ENCODE measurements at places on chromosomes 5 and 9.

DNA sequence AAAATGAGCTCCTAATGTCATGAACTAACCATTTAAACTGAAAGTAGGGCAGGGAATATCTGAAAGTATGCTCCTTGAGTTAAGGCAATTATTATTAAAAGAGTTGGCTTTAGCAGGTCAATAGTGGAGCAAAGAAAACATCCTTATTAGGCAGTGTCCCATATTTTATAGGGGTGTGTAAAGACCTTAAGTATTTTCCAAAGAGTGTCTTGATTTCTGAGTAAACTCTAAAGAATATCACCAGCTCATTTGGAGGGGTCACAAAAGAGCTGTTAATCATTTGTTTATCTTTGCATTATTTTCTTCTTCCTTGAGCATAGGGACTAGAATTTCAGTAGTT, 109.3 kb downstream of the MUSK start:
- no peak for DNase-seq

DNA sequence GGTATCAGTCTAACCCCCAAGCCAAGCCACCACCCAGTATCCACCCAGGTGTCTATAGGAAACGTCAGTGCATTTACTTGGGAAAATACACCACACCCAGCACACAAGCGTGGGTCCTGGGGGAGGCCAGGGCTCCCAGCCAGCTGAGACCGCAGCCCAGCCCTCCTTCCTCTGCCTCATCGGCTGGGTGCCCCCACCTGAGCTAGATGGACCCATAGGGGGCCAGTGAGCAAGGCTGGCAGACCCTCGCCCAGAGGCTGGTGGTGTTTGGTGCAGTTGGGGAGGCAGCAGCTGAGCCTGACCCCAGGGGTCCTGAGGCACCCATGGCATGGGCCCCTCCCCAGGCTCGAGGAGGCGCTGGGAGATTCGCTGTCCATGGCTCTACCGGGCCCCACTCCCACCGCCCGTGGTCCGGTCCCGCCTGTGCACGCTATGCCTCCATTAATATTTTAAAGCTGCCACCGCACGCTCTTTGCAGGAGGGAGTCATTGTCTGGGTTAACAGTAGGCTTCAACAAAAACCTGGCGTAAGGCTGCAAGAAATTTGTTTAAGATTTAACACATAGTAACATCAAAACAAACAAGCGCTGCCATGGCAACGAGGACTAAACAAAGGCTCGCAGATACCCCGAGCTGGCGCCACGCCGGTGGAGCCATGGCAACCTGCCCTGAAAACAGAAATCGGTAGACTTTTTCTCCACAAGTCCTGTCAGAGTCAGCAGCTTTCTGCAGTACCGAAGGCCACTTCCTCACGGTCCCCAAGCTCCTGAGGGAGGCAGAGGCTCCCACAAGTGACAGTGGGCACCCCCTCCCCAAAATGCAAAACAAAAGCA, 20.6 kb downstream of the TPPP start:
- peak; percentile 70 for DNase-seq

DNA sequence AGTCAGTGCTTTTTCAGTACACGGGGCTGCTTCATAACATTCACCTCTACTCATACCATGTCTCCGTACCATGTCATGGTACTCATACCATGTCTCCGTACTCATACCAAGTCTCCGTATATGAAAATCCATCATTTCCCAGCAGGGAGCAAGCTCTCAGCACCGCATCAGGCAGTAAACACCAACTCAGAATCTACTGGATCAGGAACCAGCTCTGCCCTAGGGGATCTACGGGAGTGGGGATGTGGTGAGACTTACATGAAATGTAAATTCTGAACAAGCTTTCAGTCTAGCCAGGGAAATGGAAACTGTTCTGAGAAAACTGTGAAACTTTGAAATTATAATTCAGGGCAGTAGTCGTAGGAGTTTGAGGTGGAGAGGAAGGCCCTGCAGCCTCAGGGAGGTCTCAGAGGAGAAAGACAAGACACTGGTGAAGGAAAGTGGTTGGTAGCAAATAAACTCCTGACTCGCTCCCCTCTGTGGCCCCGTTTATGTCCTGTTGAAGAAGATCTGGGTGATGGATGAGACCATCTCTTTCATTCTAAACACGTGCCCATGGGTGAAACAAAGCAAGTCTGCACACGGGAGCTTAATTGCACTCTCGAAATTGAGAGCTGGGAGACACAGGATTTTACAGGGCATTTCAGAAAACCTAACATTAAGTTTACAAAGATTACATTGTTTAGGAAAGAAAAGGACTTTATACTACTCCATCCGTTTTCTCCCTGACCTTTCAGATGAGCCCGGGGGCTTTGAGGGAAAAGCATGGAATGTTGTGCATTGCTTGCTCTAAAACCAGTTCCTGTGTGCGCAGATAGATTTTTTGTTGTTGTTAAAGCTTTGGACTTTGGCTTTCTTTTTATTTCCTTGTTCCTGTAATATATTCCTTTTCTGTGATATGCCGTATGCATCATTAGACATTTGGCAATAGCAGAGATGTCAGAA, 26.8 kb downstream of the ACTBL2 start:
- DNase-seq, result no peak

DNA sequence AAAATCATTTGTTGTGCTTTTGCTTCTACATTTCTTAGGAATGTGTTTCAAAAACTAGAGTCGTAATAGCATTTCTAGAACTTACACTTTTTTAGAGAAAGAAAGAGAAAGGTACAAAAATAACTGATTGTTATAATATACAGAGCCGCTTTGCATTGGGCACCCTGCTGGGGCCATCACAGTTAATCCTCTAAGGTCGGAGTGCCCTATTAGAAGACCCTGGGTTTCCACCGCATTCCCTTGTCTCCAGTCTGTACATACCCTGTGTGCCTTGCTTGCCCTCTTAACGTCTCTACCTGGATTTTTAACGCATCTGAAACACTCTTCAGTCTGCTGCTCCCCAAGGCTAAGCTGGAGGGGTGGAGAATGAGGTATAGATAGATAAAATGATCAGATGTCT, 1.3 kb downstream of the MARVELD2 start:
- DNase-seq, result no peak

DNA sequence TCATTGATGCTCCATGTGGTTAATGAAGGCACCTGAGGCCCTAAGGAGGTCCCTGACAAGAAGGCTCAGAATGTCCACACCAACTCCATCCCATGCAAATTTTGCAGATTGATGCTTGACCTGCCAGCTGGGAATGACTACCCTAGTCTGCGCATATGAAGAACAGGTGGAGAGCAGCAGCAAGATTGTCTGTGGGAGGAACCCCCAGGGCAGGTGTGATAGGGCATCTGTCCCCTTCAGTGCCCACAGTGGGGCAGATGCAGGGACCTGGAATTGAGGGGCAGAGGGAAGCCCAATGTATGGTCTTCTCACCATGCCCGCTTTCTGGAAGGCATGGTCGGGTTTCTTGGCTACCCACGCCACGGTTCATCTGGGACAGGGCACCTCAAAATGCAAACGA, 79.6 kb downstream of the MACROH2A1 start:
- DNase-seq, result no peak

- no peak for DNase-seq
Measured at GRCh38 chr9:121972501-121972981, 120.6 kb downstream of the TTLL11 start.

DNA sequence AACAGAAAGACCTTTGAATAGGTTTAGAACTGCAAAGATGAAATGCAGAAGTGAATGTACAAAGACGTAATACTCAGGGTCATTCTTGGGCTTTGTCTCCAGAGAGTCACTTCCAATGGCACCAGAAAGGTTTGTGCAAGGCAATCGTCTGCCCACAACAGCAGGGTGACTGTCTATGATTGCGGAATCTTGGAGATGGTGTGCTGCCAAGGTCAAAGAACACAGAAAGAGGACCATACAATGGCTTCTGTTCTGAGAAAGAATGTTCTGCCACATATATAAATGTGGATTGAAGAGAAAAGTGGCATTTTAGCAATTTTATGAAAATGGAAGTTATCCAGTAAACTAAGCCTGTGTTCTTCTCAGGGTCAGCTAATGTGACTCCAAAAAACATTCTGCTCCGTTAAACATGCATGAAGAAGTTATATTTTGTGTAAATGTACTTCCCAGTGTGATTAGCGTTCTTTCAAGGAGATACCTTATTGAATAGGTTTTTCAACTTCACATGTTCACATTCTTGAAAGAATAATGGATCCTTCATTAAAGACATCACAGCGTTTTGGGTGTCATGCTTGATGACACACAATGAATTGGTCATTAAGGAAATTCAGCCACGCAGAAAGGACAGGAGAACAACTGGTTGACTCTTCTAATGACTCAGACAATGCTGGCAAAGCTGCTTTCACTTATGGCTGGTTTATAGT, 73.4 kb upstream of the CDH6 start:
- no peak for DNase-seq

- DNase-seq, result no peak
Measured at GRCh38 chr5:43225649-43226245, 33.7 kb downstream of the NIM1K start.

- no peak for DNase-seq
Measured at GRCh38 chr9:21030389-21031035, 928 bp downstream of the HACD4 start.

GRCh38 chr5:173880306-173880985, 7.7 kb upstream of the CPEB4 start:
- DNase-seq, result no peak

GRCh38 chr9:87786423-87786822, 60.5 kb downstream of the CTSL start:
- DNase-seq, result no peak

DNA sequence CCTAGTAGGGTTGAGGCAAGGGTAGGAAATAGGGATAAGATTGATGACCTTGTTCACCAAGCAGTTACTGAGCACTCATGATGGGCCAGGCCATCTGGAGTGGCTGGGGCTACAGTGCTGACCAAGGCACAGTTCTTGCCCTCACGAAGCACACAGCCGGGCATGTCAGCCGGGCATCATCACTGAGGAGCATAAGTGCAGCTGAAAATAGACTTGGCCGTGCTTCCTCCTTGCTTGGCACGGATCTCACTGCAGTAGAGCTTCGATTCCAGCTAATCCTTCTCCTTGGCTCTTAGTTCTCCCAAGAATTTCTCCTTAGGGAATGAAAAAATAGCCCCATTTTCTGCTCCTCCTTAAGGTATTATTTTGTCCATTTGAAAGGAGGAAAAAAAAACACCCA, 116.6 kb downstream of the NMUR2 start:
- DNase-seq, result no peak

GRCh38 chr5:144142824-144143162, 27.7 kb downstream of the YIPF5 start:
- DNase-seq, result no peak

DNA sequence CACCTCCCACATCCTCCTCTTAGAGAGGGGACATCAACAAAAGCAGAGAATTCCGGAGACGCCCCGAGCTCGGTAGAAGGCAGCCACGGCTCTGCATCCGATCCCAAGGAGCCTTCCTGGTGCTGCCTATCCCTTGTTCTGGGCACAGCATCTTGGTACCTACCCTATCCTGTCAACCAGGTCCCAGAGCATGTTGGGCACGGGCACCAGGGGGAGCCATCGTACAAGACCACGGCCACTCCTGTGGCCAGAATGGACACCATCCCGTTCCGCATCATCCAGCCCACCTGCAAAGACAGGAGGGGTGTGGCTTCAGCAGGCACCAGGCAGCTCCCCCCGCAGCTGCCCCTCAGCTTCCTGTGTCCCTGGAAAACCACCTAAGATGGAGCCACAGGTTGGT, 62.7 kb upstream of the ZNF354A start:
- DNase-seq, result no peak

- DNase-seq, result no peak
Measured at GRCh38 chr9:2691626-2692025, 25.7 kb upstream of the KCNV2 start.

DNA sequence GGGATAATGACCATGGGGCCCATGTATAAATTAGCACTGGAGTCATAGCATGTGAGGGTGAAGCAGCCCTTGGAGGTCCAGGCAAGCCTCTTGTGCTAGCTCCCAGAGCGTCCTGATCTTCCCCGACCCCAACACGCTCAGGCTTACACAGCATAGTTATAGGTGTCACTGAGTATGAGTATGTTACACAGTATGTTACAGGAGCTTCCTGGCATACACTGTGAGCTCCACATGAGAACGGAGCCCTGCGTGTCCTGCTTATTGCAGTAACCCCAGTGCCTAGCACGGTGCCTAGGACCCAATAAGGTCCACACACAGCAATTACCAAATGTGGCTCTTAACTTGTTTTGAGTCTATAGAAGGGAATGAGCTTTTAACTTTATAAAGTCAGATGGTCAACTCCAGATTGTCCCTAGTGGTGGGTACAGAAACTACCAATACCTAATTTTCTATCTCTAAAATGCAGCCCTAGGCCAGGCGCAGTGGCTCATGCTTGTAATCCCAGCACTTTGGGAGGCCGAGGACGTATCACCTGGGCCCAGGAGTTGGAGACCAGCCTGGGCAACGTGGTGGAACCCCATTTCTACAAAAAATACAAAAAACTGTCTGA, 64.1 kb downstream of the PLAC8L1 start:
- DNase-seq, result no peak

DNA sequence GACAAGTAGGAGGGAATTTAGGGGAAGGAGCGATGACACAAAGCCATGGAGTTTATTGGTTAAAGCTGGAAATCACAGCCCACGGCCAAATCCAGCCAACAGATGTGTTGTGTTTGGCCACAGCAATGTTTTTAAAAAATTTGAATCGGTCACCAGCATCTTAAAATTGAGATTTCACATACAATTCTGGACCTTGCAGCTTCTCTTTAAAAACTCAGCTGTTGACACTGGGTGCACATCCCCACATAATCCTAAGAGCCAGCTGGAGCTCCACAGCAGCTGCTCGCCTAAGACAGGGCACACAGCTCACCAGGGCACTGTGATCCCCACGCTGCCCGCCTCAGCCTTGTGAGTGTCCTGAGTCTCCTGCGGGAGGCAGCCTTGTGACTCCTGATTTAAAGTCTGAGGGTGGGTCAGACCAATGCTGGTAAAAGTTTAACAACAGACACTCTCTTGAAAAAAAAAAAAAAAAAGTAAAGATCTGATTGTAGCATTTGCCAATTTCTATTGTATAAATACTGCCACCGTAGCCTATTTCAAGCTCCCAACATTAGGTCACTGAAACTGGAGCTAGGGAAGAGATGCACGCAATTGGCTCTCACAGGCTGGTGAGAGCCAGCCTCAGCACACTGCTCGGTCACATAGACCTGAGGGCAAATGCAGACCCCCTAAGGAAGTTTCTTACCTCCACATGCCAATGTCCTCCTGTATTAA, 124.8 kb downstream of the HSD17B3 start:
- DNase-seq, result no peak

DNA sequence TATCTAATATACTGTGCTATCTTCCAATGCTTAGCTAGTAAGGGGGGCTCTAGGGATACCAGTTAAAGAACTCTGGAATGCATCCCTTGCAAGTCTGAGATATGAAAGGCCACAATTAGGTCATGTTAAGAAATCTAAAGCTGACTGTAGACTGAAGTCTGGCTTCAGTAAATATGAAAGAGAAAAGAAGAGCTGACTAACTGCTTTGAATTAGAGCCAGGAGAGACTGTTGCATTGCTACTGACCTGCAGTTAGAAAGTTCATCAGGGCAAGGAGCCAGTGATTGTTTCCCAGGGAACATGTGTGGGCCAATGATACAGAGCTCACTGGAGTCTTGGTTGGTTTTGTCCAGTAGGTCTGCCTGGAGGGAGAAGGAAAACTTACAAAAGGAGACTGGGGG, 472.1 kb upstream of the TNC start:
- DNase-seq, result no peak

Measured in activated CD8-positive, alpha-beta memory T cell treated with anti-CD3 and anti-CD28 coated beads for 1 hour (primary cell).